Stimulated activated naive CD8-positive, alpha-beta T cell treated with anti-CD3 and anti-CD28 coated beads, Interleukin-15, Interleukin-2, amounts not matched to agents 100 U/mL and 50 U/mL, for 24 hours (primary cell): ENCODE measurements at places on chromosomes 12 and 14.

DNA sequence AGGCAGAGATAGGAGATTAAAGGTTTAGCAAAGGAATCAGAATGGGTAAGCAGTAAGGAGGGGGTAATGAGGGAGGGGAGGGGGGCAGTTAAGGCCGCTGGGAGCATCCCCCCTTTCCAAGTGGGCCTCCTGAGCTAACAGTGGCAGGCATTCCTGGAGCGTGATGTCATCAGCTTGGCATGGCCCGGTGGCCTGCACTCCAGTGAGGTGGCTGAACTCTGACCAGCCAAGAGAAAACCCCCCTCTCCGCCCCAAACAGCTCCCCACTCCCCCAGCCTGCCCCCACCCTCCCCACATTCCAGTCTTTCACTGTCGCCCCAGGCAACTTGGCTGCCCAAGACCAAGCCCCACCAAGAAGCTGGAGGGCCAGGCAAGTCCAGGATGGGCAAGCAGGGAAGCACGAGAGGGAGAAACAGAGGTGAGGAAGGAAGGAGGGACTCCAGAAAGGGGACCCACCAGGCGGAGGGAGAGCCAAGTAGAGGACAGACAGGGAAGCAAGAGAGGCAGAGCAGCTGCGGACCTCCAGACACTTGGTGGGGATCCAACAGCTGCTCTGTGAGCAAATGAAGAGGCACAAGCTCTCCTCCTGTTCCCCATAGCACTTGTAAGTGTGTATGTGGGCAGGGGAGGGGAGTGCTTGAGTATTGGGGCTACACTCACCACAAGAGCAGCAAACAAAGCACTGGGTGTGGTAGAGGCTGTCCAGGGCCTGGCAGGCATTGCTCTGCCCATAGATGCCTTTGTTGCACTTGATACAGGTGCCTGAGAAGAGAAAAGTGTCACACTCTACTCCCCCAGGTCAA is 4.5 kb downstream of the AJUBA start:
- DNase-seq = no peak

DNA sequence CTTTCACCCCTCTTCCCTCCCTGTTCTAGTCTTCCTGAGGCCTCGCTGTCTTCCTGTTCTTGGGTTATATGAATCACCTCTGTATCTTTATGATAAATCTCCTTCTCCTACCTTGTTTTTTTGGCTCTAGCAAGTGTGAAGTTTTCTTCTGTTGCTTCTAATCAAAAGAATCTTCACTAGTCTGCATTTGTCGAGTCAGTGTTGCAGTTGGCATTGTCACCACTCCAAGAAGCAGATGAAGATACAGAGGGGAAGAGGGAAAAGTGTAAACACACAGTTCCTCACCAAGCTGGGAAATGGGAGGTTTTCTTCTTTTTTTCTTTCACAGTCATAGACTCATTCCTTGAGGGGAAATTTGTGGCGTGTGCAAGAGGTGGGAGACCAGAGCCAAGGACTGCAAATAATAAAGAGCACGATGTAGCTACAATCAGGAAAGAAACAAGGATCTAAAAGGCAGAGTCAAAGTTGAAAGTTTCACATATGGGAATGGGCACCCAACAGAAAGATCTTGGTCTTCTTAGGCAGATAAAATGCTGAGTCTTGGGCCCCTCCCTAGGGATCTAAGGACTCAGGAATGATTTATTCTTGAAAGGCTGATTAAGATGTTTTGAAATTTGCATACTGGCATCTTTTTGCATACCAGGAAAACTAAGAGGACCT is 22.2 kb upstream of the PRICKLE1 start:
- no peak for DNase-seq

DNA sequence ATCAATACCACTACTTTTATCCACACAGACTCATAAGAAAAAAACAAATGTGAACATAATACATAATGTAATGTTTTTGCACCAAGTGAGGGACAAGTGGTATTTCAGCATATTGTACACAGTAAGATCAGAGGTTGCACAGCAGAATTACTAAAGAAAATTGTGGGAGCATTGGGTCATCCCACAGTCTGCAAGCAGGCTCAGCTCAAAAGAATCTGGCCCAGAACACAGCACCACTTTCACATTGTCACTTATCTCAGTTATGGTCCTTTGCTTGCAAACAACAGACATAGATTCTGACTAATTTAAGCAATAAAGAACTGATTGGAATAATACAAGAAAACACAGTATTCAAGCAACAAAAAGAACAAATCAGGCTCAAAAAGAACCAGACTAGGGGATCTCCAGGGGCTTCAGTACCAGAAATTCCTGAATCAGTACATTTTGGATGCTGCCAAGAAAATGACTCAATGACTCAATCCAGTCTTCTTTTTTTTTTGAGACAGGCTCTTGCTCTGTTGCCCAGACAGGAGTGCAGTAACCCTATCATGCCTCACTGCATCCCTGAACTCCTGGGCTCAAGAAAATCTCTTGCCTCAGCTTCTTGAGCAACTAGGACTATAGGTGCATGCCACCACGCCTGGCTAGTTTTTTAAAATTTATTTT is 42.9 kb upstream of the EEA1 start:
- DNase-seq = no peak

- no peak for DNase-seq
Observed at GRCh38 chr14:77529213-77529612, 30.6 kb upstream of the ISM2 start.

DNA sequence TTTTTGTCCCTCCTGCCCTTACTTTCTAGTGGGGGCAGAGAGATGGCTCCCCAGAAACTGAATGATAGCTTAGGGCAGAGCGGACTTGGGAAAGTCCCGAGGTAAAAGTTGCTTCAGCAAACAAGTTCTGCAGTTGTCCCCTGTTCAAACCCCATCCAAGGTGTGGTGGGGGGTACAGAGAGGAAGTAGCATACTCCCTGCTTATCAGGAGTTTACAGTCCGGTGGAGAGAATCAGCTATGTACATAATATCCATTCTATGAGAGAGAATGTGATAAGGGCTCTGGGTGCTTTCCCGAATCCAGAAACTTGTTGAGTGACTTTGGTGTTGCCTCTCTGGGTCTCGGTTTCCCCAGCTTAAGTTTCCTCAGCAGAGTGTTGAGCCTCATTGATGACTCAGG is 40.4 kb upstream of the VRK1 start:
- DNase-seq = no peak

GRCh38 chr14:32472076-32472475 is 143.0 kb downstream of the AKAP6 start:
- DNase-seq = no peak

DNA sequence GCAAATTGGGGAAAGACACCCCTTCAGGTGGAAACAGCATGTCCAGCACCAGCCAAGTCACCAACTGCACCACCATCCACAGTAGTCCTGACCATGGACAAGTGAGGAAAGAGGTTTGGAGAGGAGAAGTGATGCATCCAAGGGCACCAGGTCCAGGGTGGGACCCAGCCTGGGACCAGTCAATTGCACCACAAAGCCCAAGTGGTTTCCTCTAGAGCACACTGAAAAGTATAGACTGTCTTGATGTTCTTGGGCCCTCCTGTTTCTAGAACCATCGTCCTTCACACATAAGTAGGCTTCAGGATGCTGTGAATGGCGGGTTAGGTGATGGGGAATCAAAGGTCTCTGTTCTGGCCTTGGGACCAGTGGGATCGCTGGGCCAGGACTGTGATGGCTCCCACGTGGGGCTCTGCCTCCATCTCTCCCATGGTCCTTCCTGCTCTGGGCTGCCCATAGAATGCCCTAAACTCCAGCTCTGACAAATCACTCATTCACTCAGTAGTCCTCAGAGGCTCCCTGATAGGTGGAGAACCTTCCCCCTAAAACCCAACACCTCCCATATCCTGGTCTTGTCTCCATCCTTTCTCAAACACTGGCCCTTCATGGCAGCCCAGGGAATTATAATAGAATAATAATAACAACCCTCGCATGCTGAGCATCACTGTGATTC is 9.2 kb downstream of the KRT79 start:
- DNase-seq = no peak

- DNase-seq = no peak
Observed at GRCh38 chr14:104293231-104293841, 154.9 kb downstream of the KIF26A start.

DNA sequence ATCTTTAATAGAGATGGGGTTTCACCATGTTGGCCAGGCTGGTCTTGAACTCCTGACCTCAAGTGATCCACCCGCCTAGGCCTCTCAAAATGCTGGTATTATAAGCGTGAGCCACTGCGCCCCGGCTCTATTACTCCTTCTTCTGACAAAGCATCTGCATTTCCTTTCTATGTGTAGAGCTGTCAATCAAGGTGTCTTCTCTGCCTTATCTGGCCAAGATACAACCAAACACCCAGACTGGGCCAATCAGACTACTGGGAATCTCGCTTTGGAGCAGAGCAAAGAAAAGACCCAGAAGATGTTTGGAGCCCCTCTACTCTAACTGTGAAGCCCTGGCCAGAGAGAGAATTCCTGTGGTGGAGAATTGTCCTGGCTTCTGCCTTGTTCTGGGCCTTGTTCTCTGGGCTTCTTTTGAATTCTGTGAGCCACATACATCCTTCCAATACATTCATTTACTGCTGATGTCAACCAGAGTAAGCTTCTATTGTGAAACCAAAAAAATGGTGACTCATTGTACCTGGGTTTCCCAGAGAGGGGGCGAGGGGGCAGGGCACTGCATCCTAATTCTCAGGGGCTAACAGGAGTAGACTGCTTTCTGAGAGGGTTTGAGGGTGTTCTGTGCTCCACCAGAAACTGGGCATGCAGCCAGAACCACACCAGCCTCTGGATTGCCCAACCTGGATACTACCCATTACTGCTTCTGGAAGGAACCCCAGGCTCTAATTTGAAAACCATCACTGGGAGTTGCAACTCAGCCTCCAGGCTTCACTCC is 18.8 kb upstream of the FLVCR2 start:
- DNase-seq = peak; percentile 72

GRCh38 chr14:98198385-98198784 is 1073.6 kb downstream of the BCL11B start:
- peak; percentile 60 for DNase-seq

GRCh38 chr14:32366256-32366879 is 37.3 kb downstream of the AKAP6 start:
- DNase-seq = no peak

DNA sequence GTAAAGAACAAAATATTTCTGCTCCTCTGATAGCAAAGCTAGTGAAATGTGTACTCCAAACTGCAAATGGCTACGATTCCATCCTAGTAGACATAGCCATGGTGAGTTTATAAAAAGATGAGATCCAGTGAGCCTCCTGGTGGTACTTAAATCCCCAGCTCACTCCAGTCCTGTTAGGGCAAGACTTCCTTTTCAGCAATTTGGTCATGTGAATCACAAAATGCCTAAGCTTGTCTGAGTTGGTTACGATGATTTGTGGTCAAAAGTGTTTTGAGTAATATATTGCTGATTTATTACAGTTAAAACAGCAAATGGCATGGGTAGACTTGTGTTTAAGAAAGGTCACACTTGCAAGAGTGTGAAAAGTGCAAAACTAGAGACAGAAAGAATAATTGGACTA is 102.7 kb upstream of the NAV3 start:
- DNase-seq = no peak

- no peak for DNase-seq
Observed at GRCh38 chr12:86122846-86123468, 133.2 kb downstream of the MGAT4C start.

DNA sequence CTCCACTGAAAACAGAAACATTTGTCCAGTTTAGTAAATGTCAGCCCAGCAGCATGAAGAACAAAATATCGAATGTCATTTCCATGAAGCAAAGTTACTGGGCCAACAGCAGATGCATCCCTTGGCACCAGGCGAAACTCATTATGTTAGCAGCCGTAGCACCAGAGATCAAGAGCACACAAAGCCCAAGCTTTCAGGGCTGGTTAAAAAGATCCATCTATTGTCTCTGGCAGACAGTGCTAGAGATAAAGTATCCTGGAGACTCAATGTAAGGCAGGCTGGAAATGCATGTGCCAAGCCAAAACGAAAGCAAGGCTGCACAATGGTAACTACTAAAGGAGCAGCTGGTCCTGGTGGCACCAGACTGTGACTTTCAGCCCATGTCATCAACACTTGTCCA is 120.3 kb upstream of the PLEKHG7 start:
- DNase-seq = no peak

GRCh38 chr14:86712176-86712575 is 1182.2 kb downstream of the FLRT2 start:
- DNase-seq = no peak

DNA sequence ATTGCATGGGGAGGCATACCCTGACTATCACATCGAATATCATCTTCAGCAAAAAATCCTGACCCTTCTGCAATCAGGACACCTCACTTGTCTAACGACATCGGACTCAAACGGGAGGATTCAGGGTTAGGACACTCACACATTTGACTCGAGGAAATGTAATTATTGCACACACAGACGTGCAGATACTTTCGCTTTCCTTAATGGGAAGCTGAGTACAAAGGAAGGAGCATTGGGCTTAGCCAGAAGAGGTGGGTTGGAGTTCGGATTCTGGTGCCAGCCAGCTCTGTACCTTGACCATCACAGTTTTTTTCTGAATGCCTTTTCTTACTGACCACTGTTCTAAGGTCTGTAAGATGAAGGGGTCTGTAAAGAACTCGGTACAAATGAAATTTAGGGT is 260.4 kb downstream of the GALC start:
- no peak for DNase-seq

- DNase-seq = peak; percentile 52
Observed at GRCh38 chr12:94208622-94208966, 60.2 kb downstream of the PLXNC1 start.
